Fibroblast of villous mesenchyme (primary cell): ENCODE measurements at places on chromosomes 11 and 22. TPM values are rescaled to one million over a fixed set of nuclear protein-coding genes. Genes with fewer than 3 reads are reported as not detected.

Gene MUC2
- total RNA-seq, result not detected in 2 replicates

Gene KCNQ1OT1
- total RNA-seq, result 6.0 and 6.1 TPM in 2 replicates

Gene TMEM121B
- total RNA-seq, result under 0.01 TPM in 2 replicates

Gene CCND1
- total RNA-seq, result 351 and 365 TPM in 2 replicates
